NT2/D1 (cell line): ENCODE measurements at places on chromosomes 5 and 9.

GRCh38 chr5:104628911-104629310, 1066.3 kb upstream of the NUDT12 start:
- no peak for DNase-seq

DNA sequence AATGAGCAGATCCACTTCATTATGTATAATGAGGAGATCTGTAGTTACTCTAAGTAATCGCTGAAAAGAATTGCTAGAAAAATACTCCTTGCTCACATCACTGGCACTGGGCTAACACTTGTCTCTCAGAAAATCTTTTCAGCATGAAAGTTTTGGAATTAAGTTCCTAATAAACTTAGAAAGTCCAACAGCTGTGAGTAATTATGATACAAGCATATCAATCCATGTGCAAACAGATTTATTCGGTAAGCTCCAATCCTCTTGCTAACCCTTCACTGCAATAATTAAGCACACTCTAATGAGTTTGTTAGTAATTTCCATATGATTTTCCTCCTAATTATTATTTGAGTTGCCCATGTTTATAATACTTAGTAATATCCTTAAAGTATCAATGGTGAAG, 652.6 kb upstream of the WWC1 start:
- no peak for DNase-seq

DNA sequence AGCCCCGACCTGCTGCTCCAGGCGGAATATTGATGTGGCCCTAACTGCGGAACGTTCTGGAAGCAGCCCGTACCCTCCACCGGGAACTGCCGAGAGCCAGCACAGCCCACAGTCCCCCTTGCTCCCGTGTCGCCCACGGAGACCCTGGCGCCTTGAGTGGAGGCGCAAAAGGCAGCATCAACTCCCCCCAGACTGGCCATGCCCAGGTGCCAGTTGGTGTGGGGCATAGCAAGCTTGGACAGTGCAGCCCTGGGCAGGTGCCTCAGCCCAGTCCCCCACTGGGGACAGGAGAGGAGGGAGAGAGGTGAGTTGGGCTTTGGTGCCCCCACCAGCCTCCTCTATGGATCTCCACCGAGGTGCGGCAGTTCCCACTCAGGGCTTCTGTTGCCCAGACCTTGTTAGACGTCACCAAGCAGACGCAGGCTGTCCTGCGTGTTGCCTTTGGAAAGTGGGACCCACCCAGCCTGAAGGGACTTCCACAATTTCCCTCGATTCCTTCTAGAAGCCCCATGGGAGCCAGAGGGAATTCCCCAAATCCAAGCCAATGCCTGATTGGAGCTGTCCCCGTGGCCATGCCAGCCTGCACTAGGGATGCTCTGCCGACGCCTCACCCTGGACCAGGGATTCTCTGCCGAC, 19.8 kb upstream of the NRARP start:
- no peak for DNase-seq

DNA sequence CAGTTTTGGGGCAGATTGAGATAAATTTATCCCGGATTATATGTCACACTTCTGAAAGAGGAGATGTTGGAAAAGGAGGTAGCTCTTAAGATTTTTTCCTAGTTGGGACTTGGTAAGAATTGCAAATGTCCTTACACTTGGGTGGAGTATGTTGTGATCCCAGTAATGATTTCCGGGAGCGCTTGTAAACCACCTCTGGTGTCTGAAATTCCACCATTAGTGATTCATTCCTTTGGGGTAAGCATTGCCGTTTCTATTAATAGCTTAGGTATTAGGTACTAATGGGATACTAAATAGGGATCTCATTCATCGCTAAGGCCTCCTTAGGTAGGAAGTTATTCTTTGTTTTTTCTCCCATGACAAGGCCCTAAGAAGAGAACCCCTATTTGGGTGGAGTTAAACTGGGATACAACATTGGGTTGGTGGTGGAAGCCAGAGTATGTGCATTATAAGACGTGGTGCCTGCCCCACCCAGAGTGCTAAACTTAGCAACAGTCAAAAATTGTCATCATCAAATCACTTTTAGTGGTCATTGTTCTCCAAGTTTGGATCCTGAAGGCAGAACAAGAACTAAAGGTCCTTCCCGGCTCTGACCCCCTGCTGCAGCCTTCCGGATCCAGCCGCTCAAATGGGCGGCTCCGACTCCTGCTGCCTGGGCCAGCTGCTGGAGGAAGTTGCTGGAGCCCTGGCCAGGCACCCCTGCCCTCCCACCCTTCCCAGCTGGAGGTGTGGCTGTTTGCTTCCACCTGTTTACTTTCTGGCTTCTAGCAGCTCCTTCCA, 31.7 kb upstream of the DAB2IP start:
- DNase-seq = no peak

- no peak for DNase-seq
Measured at GRCh38 chr9:114015607-114016006, 62.5 kb downstream of the AMBP start.

DNA sequence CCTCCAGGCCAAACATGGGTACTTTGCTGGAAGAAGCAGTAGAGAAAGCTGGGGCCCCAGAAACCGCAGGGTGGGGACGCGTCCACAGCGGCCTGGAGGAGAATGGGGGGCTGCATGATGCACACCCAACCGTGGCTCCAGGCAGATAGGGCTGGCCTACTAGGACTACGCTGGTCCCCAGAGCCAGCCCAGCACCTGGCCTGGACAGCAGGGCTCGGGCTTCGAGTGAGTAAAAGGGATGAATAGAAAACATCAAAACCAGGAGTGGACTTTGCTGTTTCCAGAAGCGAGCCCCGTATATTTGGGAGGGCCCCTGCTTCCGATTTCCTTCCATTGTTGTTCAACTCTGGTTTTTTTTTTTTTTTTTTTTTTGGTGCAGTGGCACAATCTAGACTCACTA, 30.7 kb downstream of the DBH start:
- no peak for DNase-seq

GRCh38 chr9:103068753-103069152, 73.6 kb downstream of the CYLC2 start:
- DNase-seq = no peak

DNA sequence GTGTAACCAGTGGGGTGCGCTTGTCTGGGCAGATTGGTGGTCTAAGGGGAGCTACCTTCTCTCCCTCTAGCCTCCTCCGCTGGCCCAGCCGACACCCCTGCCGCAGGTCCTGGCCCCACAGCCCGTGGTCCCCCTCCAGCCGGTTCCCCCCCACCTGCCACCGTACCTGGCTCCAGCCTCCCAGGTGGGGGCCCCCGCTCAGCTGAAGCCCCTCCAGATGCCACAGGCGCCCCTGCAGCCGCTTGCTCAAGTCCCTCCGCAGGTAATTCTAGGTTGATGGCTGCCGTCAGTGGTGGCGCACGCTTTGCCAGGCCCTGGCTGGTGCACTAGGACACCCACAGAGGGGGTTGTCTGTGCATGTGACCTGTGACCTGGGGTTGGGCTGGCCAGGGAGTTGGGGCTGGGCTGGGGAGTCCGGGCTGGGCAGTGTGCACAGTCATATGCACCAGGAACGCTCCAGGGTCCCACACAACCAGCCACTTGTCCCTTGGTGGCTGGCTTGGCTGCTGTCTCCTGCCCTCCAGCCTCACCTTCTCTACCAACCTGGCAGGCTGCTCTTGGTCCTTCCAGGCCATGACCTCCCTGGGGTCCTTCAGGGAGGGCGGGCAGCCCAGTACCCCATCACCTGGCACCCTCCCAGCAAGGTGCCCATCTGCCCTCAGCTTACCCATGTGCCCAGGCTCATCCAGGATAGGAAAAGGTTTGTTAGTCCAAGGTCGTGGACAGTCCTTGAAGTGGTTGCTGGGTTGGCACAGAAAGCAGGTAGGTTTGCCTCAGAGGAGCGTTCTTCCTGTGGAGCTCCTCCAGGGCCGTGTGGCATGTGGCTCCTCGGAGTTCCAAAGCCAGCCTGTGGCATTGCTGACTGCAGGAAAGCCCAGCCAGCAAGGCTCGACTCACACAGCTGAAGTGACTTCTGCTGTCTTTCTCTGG, 73.2 kb downstream of the WNK2 start:
- DNase-seq = no peak

DNA sequence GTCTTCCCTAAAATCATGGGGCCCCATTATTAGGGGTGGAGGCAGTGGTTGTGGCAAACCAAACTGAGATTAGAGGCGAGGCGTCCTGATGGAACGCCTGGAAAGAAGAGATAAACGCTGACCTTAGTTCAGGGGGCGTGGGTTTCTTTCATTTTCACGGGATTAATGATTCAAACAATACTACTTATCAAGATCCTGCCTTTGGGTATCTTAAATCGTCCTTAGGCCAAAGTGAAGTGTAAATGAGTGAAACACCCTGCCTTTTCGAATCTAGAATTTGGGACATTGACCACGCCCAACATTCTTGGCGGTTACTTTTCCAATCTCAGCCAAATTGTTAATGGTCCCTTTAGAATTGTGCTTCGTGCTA, 1.0 kb upstream of the UBTD2 start:
- no peak for DNase-seq

GRCh38 chr9:113509463-113509862, 45.9 kb downstream of the RGS3 start:
- DNase-seq = no peak

GRCh38 chr5:78574131-78574673, 74.4 kb downstream of the LHFPL2 start:
- no peak for DNase-seq

DNA sequence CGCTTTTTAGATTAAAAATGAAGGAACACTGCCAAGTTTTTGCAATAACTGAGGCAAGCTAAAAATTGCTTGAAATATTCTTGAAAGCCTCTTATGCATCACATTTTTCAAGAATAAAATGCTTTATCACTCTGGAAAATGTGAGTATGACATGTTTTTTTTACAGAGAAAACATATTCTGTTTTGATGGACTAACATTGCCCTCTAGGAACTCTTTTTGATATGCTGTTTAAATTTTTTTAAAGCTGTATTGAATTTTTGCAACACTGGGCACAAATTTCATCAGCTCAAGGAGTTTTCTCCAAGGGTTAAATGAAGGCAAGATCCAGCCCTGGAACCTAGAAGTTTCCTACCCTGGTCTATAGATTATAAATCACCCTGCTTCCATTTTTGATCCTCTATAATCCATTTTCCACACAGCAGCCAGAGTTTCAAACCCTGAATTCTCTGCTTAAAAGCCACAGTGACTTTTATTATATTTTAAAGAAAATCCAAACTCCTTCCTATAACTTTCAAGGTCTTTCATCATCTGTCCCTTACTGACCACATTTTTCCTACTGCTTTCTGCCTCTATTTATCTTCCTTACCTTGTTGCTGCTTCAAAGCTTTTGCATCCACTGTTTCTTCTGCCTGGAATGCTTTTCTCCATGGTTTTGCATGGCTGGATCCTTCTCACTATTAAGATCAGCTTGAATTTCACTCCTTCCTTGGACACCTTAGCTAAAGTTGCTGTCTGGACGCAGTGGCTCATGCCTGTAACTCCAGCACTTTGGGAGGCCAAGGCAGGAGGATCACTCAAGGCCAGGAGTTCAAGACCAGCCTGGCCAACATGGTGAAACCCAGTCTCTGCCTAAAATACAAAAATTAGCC, 60.9 kb downstream of the IL31RA start:
- DNase-seq = no peak

DNA sequence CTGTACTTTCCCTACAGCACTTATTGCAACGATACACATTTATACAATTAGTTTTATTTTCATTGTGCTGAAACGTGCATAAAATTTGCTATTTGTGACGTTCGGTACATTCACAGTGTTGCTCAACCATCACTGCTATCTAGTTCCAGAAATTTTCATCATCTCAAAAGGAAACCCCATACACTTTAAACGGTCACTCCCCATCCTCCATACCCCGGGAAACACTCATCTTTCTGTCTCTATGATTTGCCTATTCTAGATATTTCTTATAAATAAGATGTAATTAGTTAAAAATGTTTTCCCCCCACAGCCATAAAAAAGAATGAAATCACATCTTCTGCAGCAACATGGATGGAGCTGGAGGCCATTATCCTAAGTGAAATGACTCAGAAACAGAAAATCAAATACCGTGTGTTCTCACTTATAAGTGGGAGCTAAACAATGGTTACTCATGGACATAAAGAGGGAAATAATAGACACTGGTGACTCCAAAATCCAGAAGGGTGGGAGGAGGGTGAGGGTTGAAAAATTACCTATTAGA, 40.2 kb upstream of the TEX48 start:
- no peak for DNase-seq

DNA sequence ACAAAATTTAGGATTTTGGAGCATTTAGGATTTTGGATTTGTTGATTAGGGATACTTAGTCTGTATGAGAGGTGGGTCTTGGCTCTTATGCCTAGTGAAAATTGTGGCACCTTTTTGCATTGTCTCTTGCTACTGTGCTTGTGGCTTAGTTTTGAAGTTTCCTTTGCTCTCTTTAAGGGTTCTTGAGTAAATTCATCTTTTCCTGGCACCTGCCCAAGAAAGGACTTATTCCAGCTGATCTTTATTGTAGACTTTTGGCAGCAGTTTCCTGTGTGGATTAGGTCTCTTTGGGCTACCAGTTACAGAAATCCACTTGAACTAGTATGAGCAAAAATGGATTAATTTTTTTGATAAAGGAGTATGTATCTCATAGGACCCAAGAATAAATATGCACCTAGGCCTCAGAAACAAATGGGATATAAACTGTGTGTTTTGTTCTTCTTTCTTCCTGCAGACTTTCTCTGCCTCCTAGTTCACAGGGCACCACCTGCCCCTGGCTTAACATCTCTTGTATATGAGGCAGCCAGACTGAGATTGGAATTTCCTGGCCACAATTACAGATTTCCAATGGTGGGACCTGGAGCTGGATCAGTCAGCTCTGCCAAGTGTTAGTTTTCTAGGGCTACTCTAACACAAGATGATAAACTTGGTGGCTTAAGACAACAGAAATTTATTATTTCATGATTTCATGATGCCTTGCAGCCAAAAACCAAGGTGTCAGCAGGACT, 44.6 kb downstream of the FOCAD start:
- no peak for DNase-seq

DNA sequence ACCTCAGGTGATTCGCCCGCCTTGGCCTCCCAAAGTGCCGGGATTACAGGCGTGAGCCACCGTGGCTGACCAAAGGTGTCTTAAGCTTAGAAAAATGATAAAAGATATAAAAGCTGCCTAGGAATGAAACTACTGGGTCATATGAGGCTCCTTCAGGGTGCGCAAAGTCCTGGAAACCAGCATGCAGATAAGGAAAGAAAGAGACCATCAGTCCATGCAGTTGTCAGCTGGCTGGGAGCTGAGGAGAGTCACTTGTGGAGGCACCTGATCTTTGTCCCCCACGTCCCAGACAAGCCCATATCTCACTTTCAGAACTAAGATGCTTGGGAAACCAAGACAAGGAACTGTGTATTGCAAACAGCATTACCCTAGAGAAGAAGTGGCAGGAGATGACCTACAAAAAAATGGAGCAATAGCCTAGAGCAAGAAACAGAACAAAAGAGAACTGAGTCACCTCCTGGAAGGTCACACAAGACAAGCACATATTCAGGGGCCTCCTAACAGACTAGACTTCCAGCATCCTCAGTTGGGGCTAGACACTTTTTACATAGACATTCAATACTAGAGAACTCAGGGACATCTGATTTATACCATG, 2.8 kb upstream of the CCDC125 start:
- no peak for DNase-seq

GRCh38 chr5:6989230-6989629, 276.0 kb downstream of the TENT4A start:
- no peak for DNase-seq

DNA sequence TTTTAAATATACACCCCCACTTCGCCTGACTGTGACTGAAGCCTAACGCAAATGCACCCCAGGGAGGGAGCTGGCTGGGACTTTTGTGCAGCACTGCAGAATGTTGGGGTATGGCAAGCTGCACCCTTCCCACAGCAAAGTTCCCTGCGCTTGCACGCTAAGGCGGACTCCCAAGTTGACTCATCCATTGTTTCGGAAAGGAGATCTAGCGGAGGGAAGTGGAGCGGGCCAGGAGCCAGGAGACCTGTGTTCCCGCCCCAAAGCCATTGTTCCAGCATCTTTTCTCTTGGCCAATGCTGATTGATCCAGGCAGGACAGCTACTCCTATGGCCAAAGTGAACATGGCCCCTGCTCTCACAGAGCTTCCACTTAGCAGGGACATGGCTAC, 202.9 kb downstream of the AOPEP start:
- DNase-seq = no peak
